ENCODE measurements at places on chromosomes 12 and 14.
A peak's percentile ranks its signal among the peaks of the same experiment; 100 is the strongest.

GRCh38 chr12:113996026-113996425 lies 29.9 kb upstream of the RBM19 start:
- DNase-seq: no peak

GRCh38 chr14:56195704-56196103 lies 77.5 kb downstream of the PELI2 start:
- DNase-seq: no peak

GRCh38 chr14:85438001-85438400 lies 91.9 kb upstream of the FLRT2 start:
- no peak for DNase-seq

- no peak for DNase-seq
Observed at GRCh38 chr14:67831113-67831512, 11.5 kb downstream of the RAD51B start.

DNA sequence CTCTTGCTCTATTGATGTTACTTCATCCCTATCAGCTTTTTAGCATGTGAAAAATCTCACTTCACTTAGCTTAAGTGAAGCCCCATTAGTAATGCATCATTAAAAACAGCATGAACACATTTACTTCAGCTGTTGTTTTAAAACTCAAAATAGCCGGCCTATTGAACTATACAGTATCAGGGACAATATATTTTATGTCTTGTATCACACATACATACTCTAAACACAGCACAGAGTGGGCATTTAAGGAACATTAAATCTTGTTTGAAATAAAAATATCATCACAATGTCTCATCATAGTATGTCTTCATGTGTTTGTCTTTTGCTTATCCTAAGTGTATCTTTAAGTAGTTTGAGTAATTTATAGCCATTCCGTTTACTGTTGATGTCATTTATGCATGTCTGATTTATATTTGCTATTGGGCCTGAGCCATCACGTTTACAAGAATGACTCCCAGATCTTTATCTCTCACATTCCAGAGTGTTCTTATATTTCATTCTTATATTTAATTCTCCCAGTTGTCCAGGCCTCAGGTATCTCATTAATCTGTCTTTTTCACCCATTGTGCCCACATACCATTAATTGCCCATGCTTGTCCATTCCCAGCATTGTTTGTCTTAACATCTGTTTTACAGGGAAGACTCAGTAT lies 57.5 kb downstream of the ARHGAP5 start:
- no peak for DNase-seq

GRCh38 chr12:6626654-6627283 lies 9.0 kb downstream of the LPAR5 start:
- no peak for DNase-seq

GRCh38 chr12:79020106-79020505 lies 155.5 kb downstream of the SYT1 start:
- DNase-seq: no peak

GRCh38 chr12:48044396-48044795 lies 40.1 kb upstream of the COL2A1 start:
- DNase-seq: no peak

GRCh38 chr14:64702493-64703394 lies 1.5 kb upstream of the PLEKHG3 start:
- DNase-seq: peak; percentile 80

DNA sequence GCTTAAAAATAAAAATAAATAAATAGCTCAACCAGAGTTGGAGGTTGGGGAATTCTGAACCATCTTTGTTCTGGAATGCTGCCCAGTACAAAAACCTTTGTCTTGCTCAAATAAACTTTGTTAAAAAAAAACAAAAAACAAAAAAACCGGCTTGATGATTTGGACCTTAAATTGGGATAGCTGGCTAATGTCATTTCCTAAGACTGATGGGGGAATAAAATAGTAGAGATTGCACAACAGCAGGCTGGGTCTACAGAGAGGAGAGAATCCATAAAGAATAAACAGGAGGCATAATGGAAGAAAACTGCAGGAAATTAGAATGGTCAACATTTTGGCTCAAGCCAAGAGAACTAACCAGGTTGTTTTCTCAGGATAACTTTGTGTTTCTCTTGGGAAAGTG lies 370.9 kb downstream of the AEBP2 start:
- no peak for DNase-seq

DNA sequence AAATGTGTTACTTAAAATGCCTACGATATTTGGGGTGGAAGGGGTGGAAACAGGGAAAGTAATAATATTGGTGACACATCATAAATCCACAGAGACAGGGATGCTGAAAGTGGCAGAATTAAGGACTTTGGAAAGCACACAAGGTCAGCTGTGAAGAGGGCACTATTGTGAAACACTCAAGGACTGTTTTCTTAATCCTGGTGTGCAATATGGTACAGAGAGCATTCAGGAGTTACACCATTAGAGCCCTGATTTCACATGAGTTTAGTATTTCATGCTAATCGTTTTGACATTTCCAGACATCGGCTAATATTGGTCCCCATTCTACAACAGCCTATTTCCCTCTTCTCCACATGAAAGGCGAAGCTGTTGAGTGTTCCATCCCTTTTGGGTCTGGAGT lies 219.2 kb downstream of the MSRB3 start:
- DNase-seq: no peak

DNA sequence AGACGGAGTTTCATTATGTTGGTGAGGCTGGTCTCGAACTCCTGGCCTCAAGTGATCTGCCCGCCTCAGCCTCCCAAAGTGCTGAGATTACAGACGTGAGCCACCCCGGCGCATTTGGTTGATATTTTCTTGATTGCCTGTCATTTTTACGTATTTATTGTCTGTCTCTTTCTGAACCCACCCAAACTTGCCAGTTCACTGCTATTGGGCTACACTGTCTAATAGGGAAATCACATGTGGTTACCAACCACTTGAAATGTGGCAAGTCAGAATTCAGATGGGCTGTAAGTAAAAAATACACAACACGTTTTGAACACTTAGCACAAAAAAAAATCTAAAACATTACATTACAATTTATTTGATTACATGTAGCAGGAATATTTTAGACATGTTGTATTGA lies 2.1 kb downstream of the WSB2 start:
- DNase-seq: no peak

DNA sequence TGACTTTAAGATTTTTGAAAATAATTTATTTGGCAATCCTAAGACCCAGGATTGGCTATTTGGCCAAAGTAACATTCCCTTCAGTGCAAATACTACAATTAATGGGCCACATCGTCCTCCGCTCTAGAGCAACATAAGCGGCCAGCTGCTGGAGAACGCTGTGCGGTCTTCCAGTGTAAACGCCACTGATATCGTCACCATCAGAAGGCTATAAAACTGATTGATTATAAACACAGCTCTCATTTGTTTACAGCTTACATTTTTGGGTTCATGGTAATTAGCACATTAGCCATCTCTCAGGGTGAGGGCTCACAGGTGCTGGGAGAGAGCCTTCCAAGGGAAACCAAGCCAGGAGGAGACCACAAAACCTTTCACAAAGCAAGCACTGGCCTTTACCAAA lies 130.1 kb upstream of the BMP4 start:
- DNase-seq: no peak

- DNase-seq: no peak
Observed at GRCh38 chr14:75022655-75023054, 19.9 kb downstream of the EIF2B2 start.

DNA sequence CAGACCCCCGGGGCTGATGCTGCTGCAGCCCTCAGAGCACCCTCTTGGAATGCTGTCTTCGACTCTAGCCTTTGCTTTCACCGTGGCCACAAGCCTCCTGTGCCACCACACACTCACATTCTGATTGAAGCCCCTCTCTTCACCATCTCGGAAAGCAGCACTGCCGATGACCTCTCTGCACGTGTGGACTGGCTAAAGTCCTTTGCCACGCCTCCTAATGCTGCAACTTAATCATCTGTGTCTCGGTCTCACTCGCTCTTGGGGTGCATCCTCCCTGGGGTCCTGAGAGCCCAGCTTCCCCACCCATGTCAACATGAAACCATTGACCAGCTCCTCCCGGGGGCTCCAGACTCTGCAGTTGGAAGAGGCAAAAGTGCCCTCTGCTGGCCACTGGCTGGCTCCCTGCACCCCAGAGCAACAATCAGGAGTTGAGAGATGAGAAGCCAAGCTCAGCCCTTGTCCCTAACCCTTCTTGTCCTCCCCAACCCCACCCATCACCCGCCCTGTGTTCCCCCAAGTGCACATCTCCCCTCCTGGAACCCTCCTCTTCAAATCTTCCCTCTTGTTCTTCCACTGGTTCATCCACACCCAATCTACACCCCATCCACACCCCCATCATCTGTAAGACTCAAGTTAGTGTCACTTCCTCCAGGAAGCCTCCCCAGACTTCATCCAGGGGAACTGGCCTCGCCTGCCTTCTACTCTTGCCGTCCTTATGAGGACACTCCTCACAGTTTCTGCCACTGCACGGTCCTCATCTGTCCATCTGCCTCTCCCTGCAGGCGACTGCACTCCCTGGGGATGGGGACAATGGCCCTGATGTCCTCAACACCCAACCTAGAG lies 23.6 kb upstream of the FAM181A start:
- DNase-seq: no peak

DNA sequence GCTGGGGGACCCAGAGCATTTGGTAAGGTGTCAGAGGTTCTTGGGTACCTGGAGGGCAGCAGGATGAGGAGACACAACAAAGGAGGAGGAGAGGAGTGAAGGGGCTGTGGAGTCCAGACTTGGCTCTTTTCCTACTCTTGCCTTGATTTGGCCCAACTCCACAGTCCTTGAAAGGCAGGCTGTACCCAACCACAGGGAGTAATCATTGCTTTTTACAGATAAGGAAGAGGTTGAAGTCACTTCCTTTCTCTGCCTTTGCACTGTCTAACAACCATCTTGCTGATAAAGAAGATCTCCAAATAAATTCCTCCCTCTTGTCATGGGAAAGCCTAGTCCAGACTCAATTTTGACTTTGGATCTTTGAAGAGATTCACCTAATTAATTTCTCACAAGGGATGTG lies 226.8 kb upstream of the HMGA2 start:
- no peak for DNase-seq

GRCh38 chr14:99571303-99571986 lies 32.6 kb downstream of the CCDC85C start:
- no peak for DNase-seq

DNA sequence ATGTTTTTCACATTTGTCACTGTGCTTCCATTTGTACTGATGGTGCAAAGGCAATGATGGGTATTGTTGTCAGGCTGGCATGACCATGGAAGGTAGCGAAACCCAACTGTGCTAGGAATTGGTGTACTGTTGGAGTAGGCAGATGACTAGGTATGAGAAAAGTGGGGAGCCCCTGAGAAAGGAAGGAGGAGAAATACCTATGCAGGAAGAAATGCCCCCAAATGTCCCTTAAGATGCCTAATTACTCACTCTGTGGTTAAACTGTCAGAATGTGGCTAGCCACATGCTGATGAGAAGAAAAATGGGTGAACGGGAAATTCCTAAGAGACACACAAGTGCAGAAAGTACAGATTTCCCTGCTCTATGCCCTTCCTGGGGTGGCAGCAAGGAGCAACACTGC lies 339.1 kb downstream of the TMEM132D start:
- DNase-seq: no peak

GRCh38 chr12:6425590-6426531 lies 18.9 kb upstream of the CD27 start:
- DNase-seq: no peak

DNA sequence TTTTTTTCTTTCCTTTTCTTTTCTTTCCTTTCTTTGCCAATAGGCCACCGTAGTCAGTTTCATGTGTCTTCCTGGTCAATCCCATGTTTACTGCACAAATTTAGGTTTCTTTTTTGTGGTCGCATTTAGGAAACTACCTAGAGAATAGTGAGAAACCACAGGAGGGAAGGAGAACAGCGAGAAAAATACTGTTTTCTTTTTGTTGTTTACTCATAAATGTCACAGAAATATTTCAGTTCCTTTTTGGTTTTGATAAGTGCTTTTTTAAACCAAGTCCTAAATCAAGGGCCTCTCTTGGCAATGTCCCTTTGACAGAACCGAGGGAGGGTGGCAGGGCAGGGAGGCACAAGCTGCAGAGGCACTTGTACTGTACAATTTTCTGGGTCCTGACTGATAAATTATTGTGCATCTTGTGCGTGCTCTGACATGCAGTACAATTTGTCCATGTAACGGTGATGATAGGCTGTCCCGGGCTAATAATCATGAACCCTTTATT lies 326.1 kb downstream of the CACNA1C start:
- DNase-seq: no peak

DNA sequence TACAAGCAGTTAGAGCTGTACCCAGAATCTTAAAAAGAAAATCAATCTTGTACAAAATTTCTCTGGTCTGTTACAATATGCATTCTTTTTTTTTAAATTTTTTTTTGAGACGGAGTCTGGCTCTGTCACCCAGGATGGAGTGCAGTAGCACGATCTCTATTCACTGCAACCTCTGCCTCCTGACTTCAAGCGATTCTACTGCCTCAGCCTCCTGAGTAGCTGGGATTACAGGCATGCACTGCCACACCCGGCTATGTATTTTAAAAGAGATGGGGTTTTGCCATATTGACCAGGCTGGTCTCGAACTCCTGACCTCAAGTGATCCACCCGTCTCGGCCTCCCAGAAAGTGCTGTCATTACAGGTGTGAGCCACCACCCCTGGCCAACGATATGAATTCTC lies 4.1 kb downstream of the FBXO33 start:
- no peak for DNase-seq

GRCh38 chr14:24231263-24232120 lies 675 bp downstream of the NEDD8 start:
- no peak for DNase-seq

DNA sequence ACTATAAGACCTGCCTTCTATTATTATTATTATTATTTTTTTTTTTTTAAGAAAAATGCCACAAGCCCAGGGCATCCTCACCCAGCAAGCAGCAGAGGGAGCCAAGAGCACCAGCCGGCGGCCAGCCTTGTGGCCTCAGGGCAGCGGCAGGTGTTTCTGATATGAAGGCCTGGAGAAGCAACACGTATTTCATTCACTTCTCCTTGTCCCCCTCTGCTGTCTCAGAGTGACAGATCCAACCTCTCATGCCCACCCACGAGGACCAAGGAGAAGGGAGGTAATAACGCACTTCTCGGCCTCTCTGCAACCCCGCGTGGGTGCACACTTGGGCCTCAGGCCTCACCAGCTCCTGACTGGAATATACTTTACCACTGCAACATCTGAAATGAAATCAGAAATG lies 25.4 kb downstream of the CDC42BPB start:
- DNase-seq: no peak

GRCh38 chr12:26520109-26520508 lies 312.9 kb downstream of the ITPR2 start:
- DNase-seq: no peak
